ENCODE measurements at places on chromosomes 6 and 20.

GRCh38 chr20:37298190-37298939, 8.9 kb downstream of the MANBAL start:
- DNase-seq = no peak

GRCh38 chr6:38354905-38355304, 284.8 kb downstream of the BTBD9 start:
- DNase-seq = no peak

GRCh38 chr20:62601172-62601571, 41.1 kb upstream of the SLCO4A1 start:
- no peak for DNase-seq

- DNase-seq = no peak
Measured at GRCh38 chr6:52662031-52662430, 8.9 kb upstream of the TMEM14A start.

GRCh38 chr6:151098166-151098565, 141.6 kb upstream of the AKAP12 start:
- peak; percentile 47 for DNase-seq

DNA sequence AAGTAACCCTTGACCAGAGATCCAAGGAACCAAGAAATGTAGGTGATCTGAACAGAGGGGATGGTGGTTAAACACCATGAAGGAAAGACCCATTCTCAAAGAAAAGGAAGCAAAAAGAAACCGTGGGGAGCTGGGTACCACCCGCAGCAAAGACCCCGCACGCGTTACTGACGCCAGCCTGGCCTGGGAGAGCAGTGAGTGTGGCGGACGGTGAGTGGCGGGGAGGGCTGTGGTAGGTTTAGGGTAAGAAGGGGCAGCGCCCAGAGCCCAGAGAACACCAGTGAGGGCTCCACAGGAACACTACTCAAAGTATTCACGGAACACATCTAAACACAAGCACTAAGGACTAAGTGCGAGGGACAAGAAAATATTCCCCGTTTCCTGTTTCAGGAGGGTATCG, 4.2 kb downstream of the GMEB2 start:
- no peak for DNase-seq

- DNase-seq = peak; percentile 16
Measured at GRCh38 chr6:169803271-169803811, 51.9 kb downstream of the ERMARD start.

DNA sequence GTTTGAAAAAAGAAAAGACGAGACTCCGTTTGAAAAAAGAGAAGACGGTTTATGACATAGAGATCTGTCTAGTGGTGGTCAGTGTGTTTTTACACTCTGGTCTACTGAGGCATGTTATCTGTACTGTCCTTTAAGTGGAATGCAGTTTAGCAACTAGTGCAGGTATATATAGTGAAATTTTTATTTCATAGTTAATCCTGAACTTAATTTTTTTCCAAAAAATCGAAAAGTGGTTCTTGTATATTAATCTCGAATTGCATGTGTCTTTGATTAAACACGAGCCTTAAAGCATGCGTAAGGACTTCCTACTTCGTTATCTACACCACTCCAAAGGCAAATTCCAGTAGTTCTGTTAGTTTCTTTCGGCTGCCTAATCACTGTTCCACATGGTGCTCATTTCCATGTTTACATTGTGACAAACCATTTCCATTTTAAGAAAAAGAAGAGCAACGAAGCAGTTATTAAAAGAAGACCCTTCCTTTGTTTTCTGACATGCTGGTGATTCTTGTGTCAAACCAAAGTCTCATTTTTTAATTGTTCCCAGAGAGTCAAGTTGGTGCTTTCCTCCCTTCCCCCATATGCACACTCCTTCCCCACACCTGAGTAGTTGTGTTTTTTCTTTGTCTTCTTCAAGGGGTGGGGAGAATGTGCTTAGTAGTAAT, 2.3 kb downstream of the SNX9 start:
- no peak for DNase-seq

- no peak for DNase-seq
Measured at GRCh38 chr6:161067749-161068148, 76.2 kb downstream of the MAP3K4 start.

DNA sequence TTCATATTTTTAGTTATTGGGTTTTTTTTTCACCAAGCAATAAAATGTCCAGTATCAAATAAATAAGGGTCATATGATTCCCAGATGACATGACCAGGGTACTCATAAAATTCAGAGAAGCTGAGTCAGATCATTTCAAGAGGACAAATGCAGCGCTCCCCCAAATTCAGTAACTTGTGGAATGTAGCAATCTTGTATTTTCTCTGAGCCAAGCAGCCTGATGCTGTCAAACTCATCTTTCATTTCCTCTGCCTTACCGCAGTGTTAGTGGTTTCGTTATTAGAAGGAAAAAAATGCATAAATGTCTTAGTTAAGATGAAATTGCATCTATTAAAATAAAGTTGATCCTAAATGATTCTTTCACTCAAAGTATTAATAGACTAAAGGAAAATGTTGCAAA, 57.8 kb upstream of the EDN1 start:
- DNase-seq = no peak

GRCh38 chr20:21272679-21273078, 30.5 kb upstream of the XRN2 start:
- DNase-seq = no peak

DNA sequence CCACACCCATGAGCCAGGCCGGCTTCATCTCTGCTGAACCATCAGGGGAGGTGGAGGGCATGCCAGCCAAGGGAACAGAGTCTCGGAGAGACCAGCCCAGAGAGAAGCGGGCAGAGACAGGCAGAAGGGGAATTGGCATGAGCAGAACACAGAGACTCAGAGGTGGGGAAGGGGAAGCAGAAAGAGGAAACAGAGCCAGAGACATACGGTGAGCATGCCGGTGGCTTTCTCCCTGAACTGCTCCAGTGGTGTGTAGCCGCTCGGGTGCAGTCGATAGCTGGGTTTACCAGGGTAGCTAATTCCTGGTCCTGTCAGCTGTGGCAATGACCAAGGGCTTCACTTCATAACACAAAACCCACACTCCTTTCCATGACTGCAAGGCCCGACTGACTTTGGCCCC, 83.6 kb upstream of the CCDC167 start:
- no peak for DNase-seq

DNA sequence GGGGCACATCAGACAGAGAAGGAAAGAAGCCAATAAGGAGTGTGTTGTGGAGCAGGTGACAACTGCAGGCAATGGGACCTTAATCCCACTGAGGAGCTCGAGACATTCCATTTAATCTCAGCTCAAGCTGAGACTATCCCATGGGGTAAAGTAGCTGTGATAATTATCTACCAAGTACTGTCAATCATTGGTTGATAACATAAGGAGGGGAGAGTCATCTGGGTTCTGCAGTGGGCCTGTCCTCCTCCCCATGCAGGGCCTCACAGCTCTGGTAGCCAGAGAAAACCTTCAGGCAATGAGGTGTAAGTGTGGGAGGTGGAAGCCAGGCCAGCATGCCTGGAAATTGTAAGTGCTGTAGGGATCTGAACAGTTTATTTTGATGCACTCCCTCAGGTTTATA, 375.0 kb upstream of the ARID1B start:
- DNase-seq = no peak

DNA sequence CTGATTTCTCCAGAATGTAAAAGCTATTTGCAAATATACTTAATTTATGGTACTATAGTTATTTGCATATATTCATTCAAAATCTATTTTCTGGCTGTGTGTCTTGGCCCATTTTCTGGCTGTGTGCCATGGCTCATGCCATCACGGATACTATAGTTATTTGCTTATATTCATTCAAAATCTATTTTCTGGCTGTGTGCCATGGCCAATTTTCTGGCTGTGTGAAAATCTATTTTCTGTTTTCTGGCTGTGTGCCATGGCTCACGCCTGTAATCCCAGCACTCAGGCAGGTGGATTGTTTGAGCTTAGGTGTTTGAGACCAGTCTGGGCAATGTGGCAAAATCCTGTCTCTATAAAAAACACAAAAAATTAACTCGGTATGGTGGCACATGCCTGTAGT, 28.9 kb upstream of the RIPK1 start:
- no peak for DNase-seq

DNA sequence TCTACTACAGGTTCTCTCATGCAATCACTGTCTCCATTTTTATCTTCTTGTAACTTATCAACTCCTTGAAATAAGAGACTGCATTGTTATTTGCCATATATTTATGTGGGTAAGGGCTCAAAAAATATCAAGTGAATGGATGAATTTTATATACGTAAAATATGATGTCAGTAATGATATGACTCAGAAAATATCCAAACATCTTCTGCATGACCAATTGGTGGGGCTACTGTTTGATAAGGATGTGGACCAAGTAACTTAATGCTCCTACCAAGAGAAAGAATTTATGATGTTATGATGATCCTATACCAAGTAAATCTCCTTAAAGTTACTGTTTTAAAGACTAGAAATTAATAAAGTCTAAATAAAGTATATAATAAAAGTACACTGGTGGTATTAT, 103.7 kb downstream of the OGFRL1 start:
- no peak for DNase-seq

GRCh38 chr6:168427184-168427583, 13.8 kb upstream of the SMOC2 start:
- no peak for DNase-seq

- DNase-seq = no peak
Measured at GRCh38 chr6:166436195-166437139, 53.7 kb upstream of the MPC1 start.

DNA sequence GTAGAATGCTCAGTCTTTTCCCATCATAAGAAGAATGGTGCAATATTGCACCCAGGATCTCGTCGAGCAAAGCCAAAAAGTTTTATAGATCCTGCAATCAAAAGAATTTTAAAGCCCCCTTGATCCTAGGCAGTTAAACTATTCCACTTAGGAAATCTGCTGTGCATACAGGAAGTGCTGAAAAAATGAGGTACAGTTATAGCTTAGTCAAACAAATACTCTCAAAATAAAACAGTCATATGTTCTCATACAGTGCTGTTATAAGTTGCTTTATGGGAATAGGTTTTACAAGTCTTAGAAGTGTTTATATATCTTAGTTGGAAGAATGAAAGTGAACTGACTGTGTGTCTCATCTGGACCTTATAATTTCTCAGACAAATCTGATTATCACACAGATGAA, 232.6 kb upstream of the RAB32 start:
- no peak for DNase-seq

DNA sequence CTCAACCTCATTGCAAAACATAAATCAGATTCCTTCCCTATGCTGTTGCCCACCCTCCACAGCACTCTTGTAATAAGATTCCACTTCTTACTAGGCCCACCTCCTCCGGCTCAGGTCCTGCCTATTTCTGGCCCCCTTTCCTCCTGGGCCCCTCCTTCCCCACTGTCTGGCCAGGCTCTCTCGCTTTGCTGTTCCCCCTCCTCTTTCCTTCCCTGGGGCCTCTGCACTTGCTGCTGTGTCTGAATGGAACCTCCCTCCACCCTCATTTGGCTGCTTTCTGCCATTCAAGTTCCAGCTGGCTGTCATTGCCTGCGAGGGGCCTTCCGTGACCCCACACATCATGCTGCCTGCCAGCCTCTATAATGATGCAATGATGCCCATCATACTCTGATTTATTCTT, 38.9 kb downstream of the ARHGAP40 start:
- no peak for DNase-seq

- no peak for DNase-seq
Measured at GRCh38 chr6:27810768-27811450, 101.3 kb downstream of the OR2B2 start.

GRCh38 chr6:159532155-159532554, 160.9 kb downstream of the SOD2 start:
- DNase-seq = no peak

DNA sequence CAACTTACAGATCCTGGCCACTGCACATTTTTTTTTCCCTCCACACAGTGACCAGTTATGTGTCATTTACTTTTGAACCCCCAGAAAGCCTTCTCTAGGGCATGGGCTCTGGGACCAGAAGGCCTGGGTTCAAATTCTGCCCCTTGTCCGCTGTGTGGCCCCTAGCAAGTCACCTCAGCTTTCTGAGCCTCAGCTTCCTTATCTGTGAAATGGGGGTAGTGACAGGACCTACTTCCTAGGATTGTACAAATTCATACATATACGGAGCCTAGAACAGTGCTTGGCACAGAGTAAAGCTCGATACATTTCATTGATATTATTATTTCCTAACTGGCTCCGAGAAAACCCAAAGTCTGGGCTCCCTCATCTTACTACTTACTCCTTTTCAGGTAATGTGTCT, 1.6 kb downstream of the BPI start:
- no peak for DNase-seq

DNA sequence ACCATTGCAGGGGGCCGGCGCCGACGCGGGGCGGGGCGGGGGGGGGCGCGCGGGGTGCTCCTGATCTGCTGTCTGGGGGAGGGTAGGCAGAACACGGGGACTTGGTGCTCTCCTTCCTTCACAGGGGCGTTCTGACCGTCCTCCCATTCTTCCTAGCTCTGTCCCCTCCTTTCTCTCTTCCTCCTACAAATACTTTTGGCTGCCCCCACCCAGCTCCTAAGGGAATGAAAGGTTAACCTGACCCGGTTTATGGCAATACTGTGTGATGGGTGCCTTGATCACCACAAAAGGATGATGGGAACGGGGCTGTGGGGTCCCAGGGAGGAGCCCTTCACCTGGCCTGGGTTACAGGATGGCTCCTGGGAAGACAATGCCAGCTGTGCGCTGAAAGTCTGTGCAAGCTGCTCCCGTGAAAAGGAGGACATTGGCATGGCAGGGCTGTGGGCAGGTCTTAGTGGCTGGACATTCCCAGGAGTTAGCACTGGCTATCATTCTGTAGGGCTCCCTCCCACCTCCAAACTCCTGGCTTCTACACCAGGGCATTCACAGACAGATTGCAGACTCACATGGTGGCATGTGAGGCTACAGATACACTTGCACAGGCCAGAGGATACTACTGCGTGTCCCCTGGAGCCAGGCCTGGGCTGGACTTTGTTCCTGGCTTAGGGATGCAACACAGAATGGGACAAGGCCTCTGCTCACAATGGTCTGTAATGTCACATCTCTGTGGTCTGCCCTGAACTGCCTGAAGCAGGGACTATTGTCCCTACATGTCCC, 1.9 kb upstream of the TPD52L2 start:
- no peak for DNase-seq

- DNase-seq = no peak
Measured at GRCh38 chr6:32410906-32411305, 3.9 kb upstream of the BTNL2 start.

- DNase-seq = peak; percentile 29
Measured at GRCh38 chr6:16179970-16180431, 51.1 kb downstream of the MYLIP start.

GRCh38 chr6:101417900-101418299, 24.4 kb downstream of the GRIK2 start:
- DNase-seq = no peak

DNA sequence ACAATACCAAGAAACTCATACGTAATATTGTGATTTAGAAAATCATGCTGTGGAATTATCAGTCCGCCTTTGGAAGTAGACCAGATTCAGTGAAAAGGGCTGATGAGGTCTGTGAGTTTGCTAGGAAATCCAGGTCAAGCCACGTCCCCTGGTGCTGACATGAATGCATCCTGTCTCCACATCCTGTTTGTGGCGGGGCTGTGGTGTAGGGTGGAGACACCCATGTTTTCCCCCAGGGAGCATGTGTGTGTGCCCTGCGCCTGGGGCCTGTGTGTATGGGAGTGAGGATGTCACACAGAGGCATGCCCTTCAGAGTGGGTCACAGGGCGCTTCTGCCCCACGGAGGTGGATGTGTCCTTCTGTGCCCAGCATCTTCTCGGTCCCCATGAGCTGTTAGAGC, 109.1 kb downstream of the SASH1 start:
- DNase-seq = peak; percentile 57

GRCh38 chr6:91387290-91388059, 800.6 kb upstream of the MAP3K7 start:
- no peak for DNase-seq
